CMK (cell line): ENCODE measurements at places on chromosomes 1 and 21.

DNA sequence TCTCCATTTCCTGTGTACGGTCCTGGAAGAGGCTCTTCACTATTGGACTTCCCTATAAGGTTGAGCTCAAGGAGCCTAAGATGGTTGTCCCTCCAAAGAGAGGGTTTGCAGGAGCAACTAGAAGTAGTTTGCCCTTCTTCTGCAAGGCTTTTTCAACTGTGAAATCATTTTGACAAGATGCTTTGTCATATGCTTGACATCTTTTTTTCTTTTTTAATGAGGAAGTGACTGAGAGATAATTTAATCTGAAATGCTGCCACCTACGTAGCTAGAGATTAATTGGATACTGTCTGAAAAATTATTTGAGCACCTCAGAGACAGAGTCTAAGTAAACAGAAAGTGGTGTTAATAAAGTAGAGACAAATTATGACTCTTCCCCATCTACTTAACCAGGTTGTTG is 97.0 kb downstream of the CHRM3 start:
- DNase-seq: no peak

DNA sequence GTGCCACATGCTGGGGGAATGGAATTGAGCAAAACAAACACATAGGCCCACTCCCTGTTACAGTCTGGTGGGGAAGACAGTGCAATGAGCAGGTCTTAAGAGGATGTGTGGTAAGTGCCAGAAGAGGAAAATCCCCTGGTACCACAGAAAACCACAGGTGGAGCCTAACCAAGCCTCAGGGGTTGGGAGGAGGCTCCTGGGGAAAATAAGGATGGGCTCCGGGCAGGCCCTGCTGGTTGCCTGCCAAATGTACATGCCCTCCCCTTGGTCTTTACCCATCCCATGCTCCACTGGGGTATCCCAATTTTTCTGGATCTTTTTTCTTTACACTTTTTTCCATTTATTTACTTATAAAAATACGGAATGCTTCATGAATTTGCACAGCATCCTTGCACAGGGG is 40.4 kb downstream of the ATP1A1 start:
- DNase-seq: no peak

DNA sequence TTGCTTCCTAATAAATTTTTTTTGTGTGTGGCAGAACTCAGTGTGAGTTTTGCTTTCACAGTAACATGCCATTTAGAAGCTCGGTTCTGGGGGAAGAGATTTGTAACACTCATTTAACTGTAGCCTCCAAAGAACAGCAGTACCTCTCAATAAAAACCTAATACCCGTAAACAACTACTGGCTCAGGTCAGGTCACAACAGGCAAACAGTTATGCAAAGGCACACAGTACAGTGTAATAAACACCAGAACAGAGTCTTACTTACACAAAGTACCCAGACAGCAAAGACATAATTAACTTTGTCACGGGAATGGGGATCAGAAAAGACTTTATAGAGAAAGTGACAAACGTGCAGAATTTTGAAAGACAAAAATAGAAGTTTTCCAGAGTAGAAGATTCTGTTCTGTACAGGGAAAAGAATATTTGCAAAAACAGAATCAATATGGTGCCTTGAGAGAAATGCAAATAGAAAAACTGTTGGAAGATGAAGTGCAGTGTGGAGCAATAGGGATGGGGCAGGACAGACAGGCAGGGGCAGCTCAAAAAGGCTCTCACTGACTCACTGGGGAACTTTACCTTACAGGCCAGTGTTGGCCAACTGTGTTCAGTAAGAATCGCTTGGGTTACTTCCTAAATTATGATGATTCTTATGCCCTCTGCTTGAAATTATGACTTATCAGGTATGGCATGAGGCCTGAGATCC is 38.8 kb downstream of the EGLN1 start:
- DNase-seq: no peak

DNA sequence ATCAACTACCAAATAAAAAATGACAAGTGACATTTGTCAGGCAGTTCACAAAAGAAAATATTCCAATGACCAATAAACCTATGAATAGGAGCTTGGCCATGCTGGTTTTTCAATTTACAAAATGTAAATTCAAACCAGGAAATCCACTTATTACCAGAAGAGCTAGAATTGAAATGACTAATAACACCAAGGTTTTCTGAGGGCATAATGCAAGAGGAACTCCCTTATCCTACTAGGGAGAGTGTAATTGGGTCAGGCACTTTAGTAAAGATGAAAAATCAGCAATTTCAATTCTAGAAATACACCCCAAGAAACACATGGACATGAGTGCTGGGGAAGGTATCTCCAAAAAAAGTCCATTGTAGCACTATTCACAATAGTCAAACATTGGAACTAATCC is 16.7 kb upstream of the TIAM1 start:
- no peak for DNase-seq

- no peak for DNase-seq
These were observed 144.1 kb downstream of the OMA1 start for GRCh38 chr1:58402444-58402843.

GRCh38 chr1:7643530-7643929 is 127.6 kb upstream of the VAMP3 start:
- DNase-seq: no peak

- DNase-seq: no peak
These were observed 1943.0 kb downstream of the MRPL39 start for GRCh38 chr21:23664193-23664694.
